ENCODE measurements at places on chromosomes 5 and 9.

DNA sequence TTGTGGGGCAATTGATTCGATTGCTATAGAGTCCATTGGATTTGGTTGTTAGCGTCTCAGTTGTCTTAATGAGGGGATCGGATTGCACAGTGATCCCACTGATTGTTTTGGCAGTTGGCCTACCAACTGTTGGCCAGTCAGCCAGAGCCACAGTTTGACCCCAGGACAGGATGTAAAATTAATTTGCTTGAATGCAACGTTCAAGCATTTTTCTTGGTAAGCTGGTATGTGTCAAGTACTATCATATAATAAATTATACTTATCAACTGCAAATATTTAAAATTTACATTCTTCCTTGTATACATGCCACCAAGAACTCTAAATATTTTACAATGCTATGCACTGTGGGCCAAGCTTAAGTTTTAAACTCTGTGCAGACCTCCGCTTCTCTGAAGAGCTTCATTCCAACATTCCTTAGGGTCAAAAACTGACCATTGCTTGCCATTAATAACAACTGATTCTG lies 80.4 kb upstream of the OSMR start:
- H3K27me3 ChIP-seq = peaks cover 4% of the 10 kb centered on the region
- H3K27ac ChIP-seq = no peak overlapping the region
- H3K36me3 ChIP-seq = no peaks in the 10 kb centered on the region
- no peak overlapping the region for H3K4me3 ChIP-seq
- no peaks in the 10 kb centered on the region for H3K4me1 ChIP-seq
- DNase-seq = no peak

GRCh38 chr5:172142709-172143215 lies 45.3 kb downstream of the STK10 start:
- H3K27me3 ChIP-seq = no peaks in the 10 kb centered on the region
- H3K4me3 ChIP-seq = no peak overlapping the region
- H3K36me3 ChIP-seq = no peaks in the 10 kb centered on the region
- H3K4me1 ChIP-seq = no peaks in the 10 kb centered on the region

- H3K4me1 ChIP-seq = peaks cover 14% of the 10 kb centered on the region
- no peak overlapping the region for H3K4me3 ChIP-seq
- no peak for DNase-seq
- H3K27me3 ChIP-seq = no peaks in the 10 kb centered on the region
- no peaks in the 10 kb centered on the region for H3K36me3 ChIP-seq
Measured at GRCh38 chr9:99445920-99446319, 223.8 kb downstream of the SEC61B start.

DNA sequence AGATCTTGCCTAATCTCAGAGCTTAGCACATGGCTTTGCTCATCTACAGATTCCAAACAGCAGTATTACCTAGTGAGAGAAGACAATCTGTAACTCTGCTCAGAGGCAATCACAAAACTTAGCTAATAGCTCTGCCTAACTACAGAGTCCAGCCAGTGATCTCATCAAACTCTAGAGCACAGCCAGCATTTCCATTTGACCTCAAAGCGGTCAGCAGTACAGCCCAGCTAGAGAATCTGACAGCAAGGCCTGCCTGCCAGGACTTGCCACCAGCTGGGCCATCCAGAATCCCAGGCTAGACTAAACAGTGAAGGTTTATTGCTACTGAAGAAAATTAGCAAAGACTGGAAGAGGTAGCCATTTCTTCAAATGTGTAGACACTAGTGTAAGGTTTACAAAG lies 217.9 kb upstream of the VLDLR start:
- no peak overlapping the region for H3K4me3 ChIP-seq
- no peaks in the 10 kb centered on the region for H3K36me3 ChIP-seq
- DNase-seq = no peak
- no peaks in the 10 kb centered on the region for H3K4me1 ChIP-seq

- no peak overlapping the region for H3K4me3 ChIP-seq
- H3K27me3 ChIP-seq = peaks cover 37% of the 10 kb centered on the region
- no peak overlapping the region for H3K27ac ChIP-seq
- no peaks in the 10 kb centered on the region for H3K36me3 ChIP-seq
- no peak for DNase-seq
Measured at GRCh38 chr9:211036-211435, 3.6 kb upstream of the DOCK8 start.

DNA sequence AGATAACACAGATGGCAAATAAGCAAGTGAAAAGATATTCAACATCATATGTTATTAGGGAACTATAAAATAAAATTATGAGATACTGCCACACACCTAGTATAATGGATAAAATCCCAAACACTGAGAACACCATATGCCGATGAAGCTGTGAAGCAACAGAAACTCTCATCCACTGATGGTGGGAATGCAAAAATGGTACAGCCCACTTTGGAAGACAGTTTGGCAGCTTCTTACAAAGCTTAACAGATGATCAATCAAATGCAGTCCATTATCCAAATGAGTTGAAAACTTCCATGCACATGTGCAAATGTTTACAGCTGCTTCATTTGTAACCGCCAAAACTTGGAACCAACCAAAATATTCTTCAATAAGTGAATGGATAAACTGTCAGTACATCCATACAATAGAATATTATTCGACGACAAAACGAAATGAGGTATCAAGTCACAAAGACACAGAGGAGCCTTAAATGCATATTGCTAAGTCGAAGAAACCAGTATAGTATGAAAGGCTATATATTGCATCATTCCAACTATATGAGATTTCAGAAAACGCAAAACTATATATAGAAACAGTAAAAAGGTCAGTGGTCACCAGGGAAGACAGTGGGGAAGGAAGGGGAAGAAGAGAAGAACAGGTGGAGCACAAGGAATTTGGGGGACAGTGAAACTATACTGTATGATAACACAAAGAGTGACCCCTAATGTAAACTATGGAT lies 14.9 kb downstream of the PFDN1 start:
- no peak overlapping the region for H3K4me3 ChIP-seq
- H3K27me3 ChIP-seq = peaks cover 3% of the 10 kb centered on the region

DNA sequence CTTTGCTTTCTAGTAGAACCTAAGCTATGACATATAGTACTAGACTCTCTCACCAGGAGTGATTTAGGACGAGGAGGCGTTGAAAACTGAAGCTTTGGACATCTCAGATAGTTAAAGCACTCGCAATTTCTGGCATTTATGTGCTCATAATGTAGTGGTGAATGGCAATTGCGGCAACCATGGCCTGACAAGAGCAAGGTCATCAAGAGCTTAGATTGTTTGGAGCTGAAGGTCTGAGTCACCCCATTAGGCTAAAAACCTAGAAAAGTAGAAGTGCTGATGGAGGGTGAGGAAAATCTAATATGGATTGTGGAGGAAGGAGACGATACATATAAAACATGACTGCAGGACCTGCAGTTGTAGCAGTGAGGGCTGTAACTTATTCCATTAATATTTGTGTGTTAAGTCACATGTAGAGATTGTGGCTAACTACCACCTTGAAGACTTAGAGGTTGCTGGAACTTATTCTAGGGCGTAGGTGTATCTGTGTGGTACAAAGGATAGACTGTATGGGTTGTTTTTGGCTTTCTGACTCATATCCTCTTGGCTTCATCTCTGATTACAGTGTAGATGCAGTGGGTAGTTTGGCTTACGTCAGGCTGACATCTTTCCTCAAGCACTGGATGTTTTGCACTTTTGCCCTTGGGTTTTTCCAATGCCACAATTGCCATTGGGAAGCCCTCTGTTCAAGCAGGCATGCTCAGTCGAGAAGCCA lies 138.9 kb upstream of the CDKN2B start:
- H3K4me3 ChIP-seq = no peak overlapping the region
- H3K36me3 ChIP-seq = no peaks in the 10 kb centered on the region
- DNase-seq = no peak
- H3K27me3 ChIP-seq = no peaks in the 10 kb centered on the region
- H3K27ac ChIP-seq = peak overlapping the region; percentile 84
- H3K4me1 ChIP-seq = peaks cover 45% of the 10 kb centered on the region

GRCh38 chr5:119315516-119315949 lies 40.3 kb upstream of the TNFAIP8 start:
- peaks cover 16% of the 10 kb centered on the region for H3K4me1 ChIP-seq
- H3K27ac ChIP-seq = no peak overlapping the region
- peaks cover 4% of the 10 kb centered on the region for H3K36me3 ChIP-seq
- H3K27me3 ChIP-seq = no peaks in the 10 kb centered on the region
- no peak for DNase-seq

DNA sequence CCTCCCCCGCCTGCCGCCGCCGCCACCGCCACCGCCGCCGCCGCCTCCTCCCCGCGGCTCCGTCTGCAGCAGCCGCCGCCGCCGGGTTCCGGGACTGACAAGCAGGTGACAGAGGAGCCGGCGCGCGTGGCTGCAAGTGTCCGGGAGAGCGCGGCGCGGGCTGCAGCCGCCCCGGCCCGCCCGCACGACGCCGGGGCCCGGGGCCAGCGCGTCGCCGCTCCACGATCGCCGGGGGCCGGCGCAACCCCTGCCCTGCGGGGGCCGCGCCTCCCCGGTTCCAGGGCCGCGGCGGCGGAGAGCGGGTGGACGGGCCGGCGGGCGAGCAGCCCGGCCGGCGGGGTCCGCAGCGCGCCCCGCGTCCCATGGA lies 343 bp downstream of the LMX1B start:
- no peaks in the 10 kb centered on the region for H3K36me3 ChIP-seq
- no peak overlapping the region for H3K27ac ChIP-seq

- no peak for DNase-seq
- no peak overlapping the region for H3K27ac ChIP-seq
- peaks cover 14% of the 10 kb centered on the region for H3K4me1 ChIP-seq
- H3K27me3 ChIP-seq = no peaks in the 10 kb centered on the region
- H3K4me3 ChIP-seq = no peak overlapping the region
- H3K36me3 ChIP-seq = no peaks in the 10 kb centered on the region
Measured at GRCh38 chr5:122759241-122760070, 15.4 kb upstream of the SNX2 start.

DNA sequence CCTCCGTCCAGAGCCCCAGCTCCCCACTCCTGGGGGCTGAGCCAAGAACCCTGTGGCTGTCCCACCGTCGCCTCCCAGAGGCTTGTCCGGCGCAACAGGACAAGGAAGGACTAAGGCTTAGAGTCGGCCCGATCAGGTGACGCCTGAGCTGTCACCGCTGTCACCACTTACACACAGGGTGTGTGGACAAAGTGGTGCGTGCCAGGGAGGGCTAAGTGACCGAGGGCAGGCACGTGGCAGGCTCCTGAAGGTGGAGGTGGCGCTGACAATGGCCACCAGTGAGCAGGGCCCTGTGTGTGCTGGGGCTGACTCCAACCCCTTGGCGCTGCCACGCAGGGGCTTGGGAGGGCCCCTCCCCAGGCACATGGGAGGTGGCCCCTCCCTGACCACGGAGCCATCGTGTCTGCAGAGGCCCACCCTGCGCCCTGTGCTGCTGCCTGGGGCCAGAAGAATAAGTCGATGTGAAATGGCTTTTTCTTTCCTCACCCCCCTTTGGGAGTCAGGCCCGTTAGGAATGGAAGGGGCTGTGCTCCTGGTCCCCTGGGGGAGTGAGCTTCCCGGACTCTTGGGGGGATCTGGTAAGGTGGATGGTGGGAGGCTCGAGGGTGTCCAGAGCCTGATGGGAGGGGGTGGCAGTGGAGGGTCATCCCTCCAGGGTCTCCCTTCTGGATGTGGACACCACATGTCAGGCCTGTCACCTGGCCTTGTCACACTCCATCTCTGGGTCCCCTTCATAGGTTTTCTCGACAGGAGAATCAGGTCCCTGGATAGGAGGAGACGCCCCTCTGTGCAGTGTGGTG lies 2.6 kb upstream of the GPSM1 start:
- peaks cover 3% of the 10 kb centered on the region for H3K4me1 ChIP-seq
- H3K27ac ChIP-seq = no peak overlapping the region
- H3K36me3 ChIP-seq = no peaks in the 10 kb centered on the region
- no peak for DNase-seq

- no peaks in the 10 kb centered on the region for H3K27me3 ChIP-seq
- H3K36me3 ChIP-seq = no peaks in the 10 kb centered on the region
- no peak for DNase-seq
- no peak overlapping the region for H3K27ac ChIP-seq
Measured at GRCh38 chr5:159515197-159515596, 184.9 kb upstream of the IL12B start.

GRCh38 chr5:27396998-27397397 lies 358.6 kb upstream of the CDH9 start:
- H3K4me3 ChIP-seq = no peak overlapping the region
- DNase-seq = no peak
- H3K27ac ChIP-seq = no peak overlapping the region
- H3K36me3 ChIP-seq = no peaks in the 10 kb centered on the region
- H3K27me3 ChIP-seq = no peaks in the 10 kb centered on the region
- no peaks in the 10 kb centered on the region for H3K4me1 ChIP-seq

DNA sequence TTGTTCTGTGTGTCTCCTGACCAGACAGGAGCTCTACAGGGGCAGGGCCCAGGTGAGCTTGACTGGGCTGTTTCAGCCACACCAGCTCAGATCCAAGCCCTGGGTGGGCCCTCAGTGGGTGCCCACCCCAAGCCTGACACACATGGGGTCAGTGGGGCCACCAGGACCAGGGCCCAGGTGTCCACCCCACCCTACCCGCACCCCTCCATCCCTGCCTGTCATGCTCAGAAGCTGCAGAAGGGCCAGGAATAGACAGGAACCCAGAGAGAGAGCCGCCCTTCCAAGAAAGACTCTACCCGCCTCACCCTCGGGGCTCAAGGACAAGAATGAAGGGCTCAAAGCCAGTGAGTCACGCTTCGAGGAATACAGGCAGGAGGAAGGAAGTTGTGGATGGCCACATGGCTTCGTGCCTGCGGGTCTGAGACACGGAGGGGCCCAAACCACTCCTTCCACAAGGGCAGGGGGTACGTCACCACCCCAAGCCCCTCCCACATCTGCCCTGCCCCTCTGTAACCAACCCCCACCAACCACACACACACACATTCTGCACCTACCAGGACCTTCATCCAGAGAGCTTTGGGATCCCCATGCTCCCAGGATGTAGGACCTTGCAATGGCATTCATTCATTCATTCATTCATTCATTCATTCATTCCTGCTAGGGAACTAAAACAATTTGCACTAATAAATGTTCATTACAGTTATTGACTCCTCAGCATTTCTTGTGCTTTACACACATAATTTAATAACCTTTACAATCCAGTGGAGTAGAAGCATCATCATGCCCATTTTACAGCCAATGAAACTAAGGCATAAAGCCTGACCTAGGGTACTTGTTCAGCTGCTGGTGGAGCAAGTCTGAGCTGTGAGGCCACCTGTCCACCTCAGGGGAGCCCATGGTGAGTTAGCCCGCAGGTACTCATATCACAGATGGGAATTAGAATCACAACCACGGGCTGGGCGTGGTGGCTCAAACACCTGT lies 55.9 kb upstream of the STXBP1 start:
- H3K27me3 ChIP-seq = no peaks in the 10 kb centered on the region
- DNase-seq = peak; percentile 98
- peaks cover 66% of the 10 kb centered on the region for H3K36me3 ChIP-seq
- peaks cover 61% of the 10 kb centered on the region for H3K4me1 ChIP-seq

- H3K27ac ChIP-seq = peak overlapping the region; percentile 85
- no peaks in the 10 kb centered on the region for H3K36me3 ChIP-seq
- H3K4me1 ChIP-seq = peaks cover 31% of the 10 kb centered on the region
- H3K4me3 ChIP-seq = no peak overlapping the region
- no peaks in the 10 kb centered on the region for H3K27me3 ChIP-seq
Measured at GRCh38 chr5:107389775-107390148, 281.0 kb downstream of the EFNA5 start.
